NCI-H1105 (cell line): ENCODE measurements at places on chromosomes 2 and 18.

DNA sequence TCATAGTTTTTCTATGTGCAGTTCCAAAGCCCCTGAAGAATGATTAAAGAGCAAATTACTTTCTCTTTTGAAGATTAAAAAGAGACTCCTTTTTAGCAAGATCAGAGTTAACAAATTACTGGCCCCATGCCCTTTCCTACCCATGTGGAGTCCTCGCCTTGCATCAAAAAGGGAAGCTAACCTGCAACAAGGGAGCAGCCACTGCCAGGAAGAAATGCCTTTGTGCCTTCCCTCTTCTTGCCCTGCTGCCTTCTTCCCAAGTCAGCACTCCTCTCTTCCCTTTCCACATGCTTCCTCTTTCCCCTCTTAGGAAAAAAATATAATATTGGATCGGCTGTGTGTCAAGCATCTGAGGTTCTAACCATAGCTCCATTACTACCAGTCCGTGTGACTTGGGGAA is 37.1 kb upstream of the CYP1B1 start:
- DNase-seq, result no peak

DNA sequence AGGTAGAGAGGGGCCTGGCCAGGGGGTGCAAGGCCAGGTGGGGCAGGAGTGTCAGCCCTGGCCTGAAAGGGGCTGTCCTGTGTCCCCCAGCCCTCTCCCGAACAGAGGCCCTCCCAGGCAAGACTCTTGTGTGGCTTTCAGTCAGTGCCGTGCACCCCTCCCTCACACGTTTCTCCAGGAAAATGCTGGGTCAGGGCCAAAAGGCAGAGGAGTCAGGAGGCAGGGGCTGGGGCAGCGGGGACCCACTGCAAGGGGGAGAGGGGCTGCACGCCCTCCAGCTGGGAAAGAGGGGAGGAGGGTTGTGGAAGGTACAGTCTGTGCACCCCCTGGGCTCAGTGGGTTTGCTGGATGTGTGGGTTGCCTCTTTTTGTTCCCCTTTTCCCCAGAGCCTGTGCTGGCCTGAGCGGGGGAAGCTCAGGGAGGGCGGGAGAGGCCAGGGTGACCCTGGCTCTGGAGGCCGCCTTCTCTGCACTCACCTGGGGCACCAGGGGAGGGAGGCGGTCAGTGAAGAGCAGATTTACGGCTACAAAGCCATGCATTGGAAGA is 4.1 kb downstream of the KCNF1 start:
- DNase-seq, result no peak

DNA sequence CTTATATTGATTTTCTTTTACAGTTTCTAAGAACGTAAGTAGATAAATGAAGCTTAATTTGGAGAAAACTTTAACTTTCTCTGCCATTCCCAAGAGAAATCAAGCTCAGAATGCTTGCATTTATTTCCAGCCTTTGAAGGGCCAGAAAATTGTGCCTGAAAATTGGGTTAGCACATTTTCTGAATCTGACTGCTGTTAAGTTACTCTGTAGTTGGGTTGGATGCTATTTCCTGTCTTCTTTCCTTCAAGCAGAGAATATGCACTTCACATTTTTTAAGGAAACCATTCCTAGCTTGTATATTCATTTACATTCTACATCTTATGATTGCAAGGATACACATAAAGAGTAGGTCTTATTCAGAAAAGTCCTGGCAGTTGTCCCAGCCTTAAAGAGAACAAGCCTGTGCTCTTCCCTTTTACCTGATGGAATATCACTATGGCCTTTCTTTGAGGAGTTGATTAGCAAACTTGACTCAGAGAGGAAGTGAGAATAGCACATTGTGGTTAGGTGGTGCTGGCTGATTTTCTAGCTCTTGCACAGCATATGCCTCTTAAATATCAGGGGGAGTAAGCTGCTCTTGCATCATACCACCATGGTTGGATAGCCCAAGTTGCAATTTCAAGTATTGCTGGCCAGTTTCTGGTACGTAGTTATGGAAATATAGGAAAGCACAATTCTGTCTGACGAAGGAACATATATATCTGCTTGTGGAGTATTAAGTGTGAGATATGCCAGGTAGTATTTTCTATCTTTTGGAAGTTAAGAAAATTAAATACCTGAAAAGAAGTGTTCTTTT is 133.7 kb downstream of the COMMD1 start:
- DNase-seq, result no peak

DNA sequence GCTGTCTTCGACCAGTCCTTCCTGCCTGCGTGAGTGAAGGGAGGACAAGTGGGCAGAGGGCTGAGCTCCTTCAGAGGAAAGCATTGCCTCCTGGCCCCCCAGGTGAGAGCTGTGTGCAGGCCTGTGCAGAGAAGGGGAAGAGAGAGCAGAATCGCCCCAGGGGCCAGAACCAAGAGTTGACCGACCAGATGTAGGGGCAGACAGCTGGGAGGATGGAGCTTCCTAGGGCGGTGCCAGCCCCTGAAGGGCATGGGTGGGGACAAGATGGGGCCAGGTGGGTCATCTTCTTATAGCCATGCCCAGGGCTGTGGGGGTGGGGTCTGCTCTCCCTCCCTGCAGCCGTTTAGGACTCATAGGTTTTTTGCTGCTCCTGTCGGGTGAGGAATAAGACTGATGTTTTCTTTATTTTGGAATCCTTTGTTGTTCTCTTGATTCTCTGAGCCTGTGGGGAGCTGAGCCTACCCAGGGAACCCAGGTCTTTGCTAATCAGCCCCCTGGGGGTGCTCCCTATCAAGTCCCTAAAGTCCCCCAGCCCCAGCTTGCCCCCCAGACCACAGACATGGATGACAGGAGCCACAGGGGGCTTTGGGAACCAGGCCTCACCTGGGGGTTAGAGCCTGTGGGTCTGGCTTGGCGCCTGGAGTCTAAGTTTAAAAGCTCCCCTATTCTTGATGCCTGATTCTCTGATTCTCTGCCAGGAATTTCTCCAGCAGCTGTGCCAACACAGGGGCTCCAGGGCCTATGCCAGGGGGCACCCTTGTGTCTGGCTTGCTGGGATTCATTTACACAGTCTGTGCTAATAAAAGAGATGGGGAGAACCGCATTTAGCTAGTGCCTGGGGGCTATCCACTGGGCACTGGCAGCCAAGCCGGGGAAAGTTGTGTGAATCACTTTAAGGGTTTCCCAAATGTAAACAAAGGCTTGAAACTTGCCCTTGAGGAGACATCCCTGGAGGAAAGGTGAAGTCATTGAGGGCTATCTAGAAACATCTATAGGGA is 9.3 kb upstream of the EFHD1 start:
- DNase-seq, result peak; percentile 82

- DNase-seq, result no peak
Observed at GRCh38 chr2:205644018-205644417, 38.3 kb upstream of the NRP2 start.

DNA sequence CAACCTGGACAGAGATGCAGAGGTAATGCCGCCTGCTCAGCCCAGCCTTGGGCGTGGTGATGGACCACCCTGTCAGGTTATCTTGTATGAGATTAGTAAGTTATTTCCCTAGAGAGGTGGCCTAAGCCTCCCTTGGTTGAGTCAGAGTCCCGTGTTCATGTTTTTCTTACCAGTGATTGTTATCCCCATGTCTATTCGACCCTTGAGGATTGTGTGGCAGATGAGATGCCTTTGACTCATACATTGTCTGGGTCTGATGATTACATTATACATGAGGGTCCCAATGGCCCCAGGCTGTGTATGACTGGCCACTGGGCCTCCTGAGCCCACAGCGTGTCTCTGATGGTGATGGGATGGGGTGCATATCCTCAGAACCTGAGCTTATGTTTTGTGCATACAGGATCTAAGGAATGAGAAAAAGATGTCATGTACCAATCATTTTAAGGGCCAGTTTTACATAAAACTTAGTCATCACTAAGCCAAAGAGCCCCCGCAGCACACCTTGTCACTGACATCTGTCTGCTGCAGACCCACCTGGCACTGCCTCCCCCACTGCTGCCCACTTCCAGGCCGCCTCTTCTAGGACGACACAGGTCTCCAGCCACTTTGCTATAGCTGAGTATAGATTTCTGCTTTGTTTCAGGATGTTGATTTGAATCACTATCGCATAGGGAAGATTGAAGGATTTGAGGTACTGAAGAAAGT is 7.7 kb downstream of the PPP1R7 start:
- no peak for DNase-seq

GRCh38 chr2:32627441-32627813 is 423 bp upstream of the TTC27 start:
- no peak for DNase-seq

DNA sequence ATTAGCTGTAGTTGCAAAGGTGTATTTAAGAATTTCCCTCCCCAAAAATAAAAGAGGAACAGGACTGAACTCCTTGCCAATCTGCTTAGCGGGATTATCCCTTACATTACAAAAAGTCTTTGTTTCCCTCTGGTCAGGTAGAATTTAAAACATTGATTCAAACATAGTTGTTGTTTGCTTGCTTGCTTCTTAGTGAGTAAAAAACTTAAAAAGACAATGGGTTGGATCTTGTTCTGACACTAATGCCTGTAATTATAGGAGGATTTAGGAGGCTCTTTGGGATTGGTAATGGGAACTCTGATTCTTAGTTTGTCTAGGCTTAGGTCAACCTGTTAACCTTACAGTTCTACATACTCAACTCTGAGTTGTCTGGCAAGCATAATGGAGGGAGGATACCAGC is 3.7 kb upstream of the CEBPZOS start:
- no peak for DNase-seq

GRCh38 chr18:37659906-37660305 is 94.3 kb upstream of the CELF4 start:
- no peak for DNase-seq

DNA sequence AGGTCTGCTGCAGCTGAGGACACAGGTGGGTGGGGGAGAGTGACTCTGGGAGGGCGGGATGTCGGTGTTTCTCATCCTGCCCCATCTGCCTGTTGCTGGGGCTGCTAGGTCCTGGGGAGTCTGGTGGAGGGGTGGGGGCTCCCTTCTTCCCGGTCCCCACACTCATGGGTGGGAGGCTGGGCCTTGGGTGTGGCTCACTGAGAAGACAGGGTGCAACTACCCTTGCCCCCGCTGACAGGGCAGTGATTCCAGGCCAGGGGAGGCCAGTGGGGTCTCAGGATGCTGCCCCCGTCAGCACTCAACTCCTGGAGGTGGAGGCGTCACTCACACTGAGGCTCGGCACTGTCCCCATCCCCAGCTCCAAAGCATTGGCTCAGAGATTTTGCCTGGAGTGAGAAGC is 7.7 kb upstream of the NFATC1 start:
- no peak for DNase-seq

DNA sequence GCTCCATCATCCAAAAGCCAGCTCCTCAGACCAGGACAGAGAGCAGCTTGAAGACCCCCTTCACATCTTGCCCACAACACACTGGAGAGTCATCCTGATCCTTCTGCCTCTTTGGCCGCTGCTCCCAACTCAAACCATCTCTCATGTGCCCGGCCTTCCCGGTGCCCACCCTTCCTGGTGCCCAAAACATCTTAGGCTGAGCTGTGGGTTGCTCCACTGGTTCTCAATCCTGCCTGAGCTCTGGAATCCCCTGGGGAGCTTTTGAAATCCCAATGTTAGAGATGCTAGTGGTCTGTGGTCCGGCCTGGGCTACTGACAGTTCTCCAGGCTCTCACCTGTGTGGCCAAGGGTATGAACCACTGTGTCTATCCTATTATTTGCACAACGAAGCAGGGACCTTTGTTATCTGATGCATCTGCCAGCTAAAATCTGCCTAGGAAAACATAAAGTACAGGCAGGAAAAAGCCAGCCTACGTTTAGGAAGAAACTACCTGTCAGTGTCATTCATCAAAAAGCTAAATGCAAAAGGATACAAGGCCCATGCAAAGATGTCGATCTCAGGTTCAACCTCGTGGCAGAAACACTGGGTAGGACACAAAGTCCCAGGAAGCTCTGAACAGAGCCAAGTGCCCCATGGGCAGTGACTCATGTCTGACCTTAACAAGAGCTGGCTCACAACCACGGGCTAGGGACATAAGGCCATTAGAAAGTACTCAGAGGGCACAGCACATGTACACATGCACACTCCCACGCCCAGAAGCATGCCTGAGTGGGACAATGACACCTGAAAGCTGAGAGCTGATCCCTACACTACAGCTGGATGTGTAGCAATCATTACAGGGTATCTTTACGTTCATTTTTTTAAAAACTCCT is 30.8 kb downstream of the TBC1D8 start:
- no peak for DNase-seq

DNA sequence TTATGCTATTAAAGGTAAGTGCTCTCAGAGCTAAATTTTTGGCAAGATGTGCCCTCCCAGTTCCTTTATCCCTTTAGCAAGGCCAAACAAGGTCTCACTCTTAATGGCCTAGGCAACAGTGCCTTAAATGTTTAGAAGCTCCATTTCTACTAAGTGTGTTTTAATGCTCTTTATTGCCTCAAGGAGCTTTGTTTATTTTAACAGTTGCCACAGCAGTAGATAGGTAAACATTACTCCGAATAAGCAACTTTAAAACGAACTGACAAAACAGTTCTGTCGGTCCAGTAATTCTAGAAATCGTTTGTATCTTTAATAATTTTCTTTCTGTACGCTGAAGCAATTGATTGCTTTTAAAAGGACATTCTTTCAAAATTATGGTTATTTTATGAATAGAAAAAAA is 74.5 kb downstream of the PIEZO2 start:
- DNase-seq, result peak; percentile 89

GRCh38 chr2:123688231-123688940 is 336.7 kb upstream of the CNTNAP5 start:
- DNase-seq, result no peak

- no peak for DNase-seq
Observed at GRCh38 chr2:86825693-86826381, 35.1 kb upstream of the CD8A start.

GRCh38 chr2:37742286-37742685 is 70.8 kb upstream of the CDC42EP3 start:
- DNase-seq, result no peak
